ENCODE measurements at places on chromosomes 1 and 21.

DNA sequence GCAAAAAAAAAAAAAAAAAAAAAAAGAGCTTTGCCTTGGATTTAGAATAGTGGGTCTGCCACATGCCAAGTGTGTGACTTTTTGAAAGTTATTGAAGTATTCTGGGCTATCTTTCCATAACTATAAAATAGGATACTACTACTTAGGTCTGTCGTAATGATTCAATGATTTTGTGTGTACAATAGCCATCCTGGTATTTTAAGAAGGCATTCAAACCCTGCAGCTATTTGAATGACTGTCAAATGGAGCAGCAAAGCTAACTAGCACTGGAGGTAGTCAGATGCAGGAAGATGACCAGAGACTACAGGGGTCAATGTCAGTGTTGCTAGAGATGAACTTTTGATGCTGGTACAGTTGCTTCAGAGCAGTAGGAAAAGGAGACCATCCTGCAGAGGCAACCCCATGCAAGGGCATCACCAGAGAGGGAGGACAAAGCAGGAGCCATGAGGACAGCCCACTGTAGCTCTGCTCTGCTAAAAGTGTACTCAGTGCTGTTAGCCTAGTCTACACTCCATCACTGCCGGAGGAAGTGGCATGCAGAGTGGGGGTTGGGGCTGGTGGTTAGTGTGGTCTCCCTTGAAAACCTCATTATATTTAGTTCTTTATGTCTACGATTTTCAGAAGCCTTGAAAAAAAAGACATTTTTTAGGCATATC lies 29.0 kb downstream of the DUSP10 start:
- no peak for DNase-seq

DNA sequence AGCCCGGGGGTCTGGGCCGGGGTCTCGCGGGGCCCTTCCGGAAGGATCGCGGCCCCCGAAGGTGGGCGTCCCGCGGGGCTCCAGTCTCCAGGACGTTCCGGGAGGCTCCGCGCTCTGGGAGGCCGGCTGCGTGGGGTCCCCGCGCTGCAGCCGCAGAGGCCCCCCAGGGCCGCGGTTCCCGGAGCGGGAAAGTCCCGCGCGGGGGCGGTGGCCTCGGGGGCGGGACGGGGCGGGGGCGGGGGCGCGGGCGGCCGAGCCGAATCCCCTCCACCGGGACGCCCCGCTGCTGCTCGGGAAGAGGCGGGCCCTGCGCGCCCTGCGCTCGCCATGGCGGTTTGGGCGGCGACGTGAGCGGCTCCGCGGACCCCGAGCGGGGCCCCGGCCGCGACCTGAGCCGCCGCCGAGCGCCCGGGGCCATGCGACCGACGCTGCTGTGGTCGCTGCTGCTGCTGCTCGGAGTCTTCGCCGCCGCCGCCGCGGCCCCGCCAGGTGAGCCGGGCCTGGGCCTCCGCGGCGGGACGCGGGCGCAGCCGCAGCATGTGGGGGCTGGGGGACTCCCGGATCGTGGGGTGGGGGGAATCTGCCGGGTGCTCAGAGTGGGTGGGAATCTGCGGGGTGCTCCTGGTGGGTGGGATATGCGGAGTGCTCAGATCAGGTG lies at the start of gene IFNGR2:
IFNGR2 (plus strand) TSS at position 286 of the 658 bp plus-strand sequence; CDS start at position 417, 131 bp downstream.
- DNase-seq = peak; percentile 18

GRCh38 chr1:198889101-198889500 lies 250.3 kb downstream of the PTPRC start:
- DNase-seq = no peak

DNA sequence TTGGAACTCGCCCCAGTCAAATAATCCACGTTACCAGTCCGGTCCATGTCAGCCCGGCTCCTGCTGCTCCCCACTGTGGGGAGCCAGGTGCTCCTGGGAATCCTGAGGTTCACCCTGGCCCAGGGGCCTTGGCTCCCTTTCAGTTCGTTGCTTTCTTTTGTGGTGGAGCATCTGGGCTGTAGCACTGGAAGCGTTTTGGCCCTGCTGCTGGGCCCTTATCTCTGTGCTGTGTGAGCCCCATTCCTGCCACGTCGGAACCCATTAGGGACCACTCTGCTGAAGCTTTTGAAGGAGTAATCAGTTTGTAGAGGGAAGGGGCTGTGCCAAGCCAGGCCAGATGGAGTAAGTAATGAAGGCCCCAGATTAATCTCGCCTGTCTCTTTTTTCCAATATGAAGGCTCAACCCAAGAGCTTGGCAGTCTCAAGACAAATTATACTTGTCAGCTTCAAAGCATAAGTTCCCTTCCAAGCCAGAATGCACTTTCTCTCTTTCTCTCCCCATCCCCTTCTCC lies 82.3 kb downstream of the PGM1 start:
- no peak for DNase-seq

DNA sequence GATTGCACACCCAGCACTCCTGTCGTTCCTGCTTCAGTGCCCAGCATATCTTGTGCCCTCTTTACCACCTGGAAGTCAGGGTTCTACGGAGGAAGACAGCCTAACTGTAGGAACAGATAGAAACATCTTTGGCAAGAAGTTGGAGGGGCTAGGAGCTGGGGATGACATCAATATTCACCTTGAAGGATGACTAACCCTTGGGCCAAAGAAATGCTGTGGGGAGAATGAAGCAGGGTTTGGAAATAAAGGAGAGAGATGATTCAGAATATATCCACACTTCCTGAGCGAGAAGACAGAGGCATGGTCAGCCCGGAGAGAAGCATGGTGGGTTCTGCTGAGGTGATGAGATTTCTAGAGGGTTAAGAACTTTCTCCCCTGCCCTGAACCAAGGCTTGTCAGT lies 4.6 kb upstream of the NKAIN1 start:
- DNase-seq = no peak

GRCh38 chr1:206963119-206963712 lies 7.0 kb downstream of the FCAMR start:
- DNase-seq = no peak

DNA sequence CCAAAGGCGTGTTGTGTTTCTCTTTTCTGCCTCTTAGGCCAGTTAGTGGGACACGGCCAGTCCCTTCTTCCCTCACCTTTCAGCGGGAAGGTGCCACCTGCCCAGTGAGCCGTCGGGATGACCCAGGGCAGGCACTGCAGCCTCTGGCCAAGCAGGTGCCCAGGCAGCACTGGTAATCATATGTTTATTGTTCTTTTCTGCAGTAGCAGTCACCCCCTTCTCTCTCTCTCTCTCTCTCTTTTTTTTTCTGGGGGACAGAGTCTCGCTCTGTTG lies 38.2 kb downstream of the CRYAA start:
- no peak for DNase-seq

DNA sequence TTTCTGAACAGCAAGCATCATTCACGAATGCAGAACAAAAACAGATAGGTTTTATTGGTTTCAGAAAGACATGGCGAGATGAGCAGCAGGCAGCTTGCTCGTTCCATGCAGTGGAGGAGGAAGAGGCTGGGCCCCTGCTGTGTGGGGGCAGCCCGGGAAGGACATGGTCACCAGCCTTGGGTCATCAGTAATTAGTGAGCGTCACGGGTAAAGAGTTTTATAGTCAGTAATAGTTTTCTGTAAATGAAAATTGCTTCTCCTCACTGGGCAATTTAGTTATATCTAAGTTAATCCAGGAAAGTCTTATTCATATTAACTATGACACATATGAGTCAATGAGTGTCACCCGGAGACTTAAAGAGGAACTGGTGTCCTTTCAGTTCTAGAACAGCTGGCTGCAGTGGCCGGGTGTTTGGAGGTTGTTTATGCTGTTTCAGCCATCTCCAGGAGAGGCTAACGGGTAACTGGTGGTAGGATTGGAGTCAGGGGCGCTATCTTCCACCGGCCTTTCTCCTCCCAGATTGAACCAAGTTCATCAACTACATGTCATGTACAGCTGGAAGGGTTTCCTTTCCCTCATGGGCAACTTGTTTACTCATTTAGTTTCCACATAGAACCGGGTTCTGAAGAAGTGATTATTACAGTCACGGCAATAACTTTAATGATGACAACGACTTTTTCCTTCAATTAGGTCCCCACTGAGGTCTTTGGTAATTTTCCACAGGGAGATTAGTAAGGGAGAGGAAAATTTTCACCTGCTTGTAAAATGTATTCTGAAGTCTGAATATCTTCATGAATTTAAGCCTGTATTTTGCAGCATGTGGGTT lies 34.6 kb upstream of the SLC45A1 start:
- no peak for DNase-seq

DNA sequence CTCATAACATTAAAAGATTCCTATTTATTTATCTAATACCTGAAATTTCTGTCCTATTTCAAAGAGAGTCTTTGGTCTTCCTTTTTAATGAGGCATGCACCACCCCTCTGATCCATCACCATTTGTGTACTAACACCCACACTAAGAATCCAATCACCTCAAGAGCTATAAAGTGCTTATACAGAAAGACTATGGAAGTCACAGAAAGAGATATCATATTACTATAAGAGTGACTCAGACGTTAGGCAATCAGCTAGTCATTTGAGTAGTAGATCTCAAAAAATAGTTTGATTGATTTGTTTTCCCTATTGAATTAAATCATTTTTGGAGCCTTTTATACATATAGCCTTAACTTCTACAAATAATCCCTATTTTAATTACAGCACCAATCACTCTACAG lies 46.1 kb downstream of the NME7 start:
- no peak for DNase-seq

GRCh38 chr1:145918144-145918991 lies at the start of gene PEX11B:
Gene PEX11B (minus strand): TSS chr1:145918717. CDS start chr1:145918688, 29 bp downstream.
- peak; percentile 73 for DNase-seq

DNA sequence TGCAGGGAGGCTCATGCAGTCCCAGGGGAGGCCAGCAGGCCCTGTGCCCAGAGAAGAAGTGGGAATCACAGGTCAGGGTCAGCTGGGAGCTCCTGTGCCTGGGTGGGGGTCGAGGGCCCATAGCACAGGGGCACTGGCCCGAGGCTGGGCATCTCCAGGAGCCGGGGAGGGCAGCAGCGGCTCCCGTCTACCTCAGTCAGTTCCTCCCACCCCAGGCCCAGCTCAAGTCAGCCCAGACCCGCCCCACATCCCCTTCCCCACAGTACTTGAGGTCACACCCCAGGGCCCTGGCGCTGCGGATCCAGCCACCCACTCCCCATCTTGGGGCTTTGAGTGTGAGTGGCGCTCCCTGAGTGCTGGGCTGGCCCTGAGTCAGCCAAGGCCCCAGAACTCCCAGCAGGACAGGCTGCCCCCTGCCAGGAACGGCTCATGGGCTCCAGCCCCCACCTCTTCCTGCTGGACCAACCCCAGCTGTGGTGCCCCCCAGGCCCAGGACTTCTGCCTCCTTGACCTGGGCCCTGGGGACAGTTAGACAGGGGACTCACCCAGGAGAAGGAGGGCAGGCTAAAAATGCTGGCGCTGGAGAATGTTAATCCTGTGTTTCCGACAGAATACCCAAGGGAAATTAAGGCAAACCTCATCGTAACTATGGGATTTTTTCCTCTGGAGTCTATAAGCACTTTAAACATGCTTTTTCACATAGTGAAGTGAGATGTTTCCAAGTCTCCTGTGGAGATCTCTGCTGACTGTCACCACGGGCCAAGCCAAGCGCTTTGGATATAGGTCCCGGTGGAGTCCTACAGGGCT lies 68.8 kb upstream of the COL6A1 start:
- no peak for DNase-seq

- DNase-seq = no peak
Measured at GRCh38 chr1:74343216-74343615, 108.0 kb downstream of the TNNI3K start.

GRCh38 chr1:226568975-226569741 lies 20.6 kb downstream of the STUM start:
- no peak for DNase-seq

DNA sequence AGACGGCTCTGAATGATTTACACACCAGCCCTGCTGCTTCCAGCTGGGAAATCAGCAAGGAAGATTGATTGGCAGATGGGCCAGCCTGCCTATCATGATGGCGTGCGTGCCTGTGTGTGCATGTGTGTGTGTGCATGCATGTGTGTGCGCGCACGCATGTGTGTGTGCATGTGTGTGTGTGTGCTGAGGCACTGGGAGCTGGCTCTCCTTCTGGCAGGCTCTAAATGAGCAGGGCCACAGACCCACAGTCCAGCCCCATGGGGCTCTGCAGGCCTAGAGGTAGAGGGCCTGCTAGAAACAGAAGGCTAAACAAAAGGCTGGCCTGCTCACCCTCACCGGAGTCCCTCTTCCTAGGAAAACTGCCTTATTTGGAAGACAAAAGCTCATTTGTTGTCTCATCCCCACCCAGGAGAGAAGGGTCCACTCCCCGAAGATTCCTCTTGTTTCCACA lies 6.0 kb downstream of the KLHDC8A start:
- no peak for DNase-seq

DNA sequence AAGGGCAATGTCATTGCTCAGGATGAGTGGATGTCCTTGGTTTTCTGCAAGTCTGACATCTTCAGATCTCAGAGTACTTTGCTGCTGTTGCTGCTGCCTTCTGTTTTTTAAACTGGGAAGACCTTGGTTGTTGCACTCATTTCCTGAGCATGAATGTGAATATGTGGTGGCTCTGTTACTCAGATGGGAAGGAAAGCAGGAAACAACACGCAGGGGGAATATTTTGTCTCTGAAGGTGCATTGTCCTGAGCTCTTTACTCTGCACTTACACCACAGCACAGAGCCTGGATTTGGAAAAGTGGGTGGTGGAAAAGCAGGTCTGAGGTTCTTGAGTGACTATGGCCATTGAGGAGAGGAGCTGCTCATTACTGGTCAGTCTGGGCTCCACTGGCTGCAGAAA lies 36.3 kb downstream of the PTGFRN start:
- DNase-seq = no peak

DNA sequence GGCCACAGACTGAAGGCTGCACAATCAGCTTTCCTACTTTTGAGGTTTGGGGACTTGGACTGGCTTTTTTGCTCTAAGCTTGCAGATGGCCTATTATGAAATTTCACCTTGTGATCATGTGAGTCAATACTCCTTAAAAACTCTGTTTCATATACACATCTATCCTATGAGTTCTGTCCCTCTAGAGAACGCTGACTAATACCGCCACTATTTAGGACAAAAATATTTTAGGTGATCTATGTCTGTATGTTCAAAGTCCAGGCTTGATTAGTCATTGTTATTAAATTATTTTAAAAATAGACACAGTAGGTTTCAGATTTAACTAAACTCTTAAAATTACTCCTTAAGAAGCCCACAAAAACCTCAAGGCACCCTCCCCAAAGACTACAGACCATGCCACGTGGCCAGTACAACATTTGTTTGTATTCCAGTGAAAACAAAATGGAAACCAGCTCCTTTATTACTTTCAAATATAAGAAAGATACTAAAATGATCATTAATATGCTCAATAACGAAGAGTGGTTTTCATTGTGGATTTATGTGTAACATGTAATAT lies 63.1 kb downstream of the TMPRSS15 start:
- no peak for DNase-seq
